Stimulated activated CD4-positive, alpha-beta T cell treated with anti-CD3 and anti-CD28 coated beads, TNF-alpha, amount 100 ng/mL, for 4 hours (primary cell): ENCODE measurements at places on chromosomes 6 and 20.
A peak's percentile ranks its signal among the peaks of the same experiment; 100 is the strongest.

DNA sequence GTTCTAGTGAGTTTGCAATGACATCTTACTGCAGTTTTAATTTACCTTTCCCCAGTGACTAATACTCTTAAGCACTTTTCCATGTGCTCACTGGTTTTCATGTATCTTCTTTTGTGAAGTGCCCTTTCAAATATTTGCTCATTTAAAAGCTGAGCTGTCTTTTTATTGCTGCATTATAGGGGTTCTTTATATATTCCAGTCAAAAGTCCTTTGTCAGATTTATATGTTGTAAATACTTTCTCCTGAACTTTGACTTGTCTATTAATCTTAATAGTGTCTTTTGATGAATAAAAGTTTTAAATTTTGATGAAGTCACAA, 50.2 kb upstream of the ELOVL5 start:
- DNase-seq: no peak

GRCh38 chr20:694496-694895, 18.9 kb upstream of the SCRT2 start:
- no peak for DNase-seq

- DNase-seq: no peak
Measured at GRCh38 chr6:68364271-68364805, 270.7 kb upstream of the ADGRB3 start.

DNA sequence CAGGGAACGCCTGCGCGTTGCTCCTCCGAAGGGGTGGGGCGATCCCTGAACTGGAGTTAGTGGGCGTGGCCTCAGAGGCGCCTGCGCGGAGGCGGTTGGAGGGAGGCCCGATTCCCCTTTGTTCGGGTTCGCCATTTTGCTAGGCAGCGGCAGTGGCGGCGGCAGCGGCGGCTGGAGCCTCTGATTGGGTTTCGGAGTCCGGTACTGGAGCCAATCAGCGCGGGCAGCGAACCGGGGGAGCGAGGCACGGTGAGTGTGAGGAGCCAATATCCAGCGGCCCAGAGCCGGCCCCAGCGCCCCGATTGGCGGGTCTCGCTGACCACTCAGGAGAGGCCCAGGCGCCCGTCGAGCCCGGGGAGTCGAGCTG, at the start of gene NFYA:
TSS of gene NFYA (plus strand) at position 139 of the 367 bp plus-strand sequence. CDS start 6,116 bp downstream, outside the sequence.
- peak; percentile 99 for DNase-seq

GRCh38 chr20:40280616-40281015, 408.4 kb downstream of the MAFB start:
- DNase-seq: no peak

GRCh38 chr6:43861212-43861894, 91.3 kb downstream of the VEGFA start:
- DNase-seq: no peak

DNA sequence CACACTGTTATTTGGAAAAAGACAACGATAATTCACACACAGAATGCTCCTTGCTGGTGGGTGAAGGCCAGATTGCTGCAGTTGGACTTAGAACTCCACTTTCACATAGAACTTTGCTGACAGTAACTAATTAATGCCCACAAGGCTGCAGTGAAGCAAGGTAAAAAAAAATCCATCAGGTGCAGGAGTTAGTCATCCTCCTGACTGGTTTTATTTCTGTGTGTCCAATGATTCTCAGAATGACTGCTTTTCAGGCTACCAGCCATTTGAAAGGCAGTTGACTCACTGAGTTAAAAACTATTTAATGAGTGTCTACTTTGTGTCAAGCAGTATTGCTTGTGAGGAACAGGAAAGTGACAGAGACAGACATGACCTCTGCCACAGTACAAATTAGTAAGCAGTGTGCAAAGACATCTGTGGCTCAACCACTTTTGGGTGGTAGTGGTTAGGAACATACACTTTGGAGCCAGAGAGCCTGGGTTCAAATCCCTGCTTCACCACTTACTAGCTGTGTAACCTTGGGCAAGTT, 41.9 kb downstream of the ELOVL5 start:
- no peak for DNase-seq

GRCh38 chr20:58716476-58717277, 24.1 kb downstream of the NPEPL1 start:
- DNase-seq: no peak

DNA sequence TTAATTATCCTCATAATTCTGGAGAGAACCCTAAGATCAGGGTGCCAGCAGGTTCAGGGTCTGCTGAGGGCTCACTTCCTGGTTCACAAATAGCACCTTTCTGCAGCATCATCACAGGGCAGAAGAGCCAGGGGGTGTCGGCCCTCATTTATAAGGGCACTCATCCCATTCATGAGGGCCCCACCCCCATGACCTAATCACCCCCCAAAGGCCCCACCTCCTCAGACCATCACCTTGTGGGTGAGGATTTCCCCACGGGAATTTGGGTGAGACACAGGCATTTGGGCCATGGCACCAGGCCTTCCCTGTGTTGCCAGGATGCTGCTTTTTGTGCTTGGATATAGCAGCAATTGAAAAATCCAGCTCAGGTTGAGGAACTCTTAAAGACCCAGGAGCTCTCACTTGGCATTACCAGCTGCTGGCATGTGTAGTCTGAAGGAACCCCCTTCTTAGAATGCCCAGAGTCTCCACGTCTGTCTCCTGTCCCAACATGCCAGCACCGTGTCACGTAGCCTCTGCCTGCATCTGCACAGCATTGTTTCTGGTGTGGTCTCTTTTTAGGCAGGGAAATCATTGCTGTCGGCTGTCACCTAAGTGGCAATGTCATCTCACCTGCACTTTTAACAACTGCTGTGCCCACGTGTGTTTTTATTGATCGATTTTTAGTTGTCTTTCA, 71.5 kb downstream of the RPP40 start:
- no peak for DNase-seq

GRCh38 chr6:134267917-134268361, 50.0 kb downstream of the SGK1 start:
- DNase-seq: no peak

DNA sequence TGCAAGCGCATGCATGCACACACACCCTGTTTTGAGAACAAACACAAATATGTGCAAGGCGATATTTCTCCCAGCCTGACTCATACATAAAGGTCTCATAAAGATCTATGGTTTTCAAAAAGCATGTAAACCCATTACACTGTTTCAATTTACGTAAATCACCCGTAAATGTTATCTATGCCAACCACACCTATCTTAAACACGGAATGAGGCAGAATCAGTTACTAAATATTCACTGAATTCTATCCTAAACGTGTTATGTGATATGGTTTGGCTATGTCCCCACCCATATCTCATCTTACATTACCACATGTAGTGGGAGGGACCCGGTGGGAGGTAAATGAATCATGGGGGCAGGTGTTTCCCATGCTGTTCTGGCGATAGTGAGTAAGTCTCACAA, 621.6 kb downstream of the KIF16B start:
- DNase-seq: no peak

DNA sequence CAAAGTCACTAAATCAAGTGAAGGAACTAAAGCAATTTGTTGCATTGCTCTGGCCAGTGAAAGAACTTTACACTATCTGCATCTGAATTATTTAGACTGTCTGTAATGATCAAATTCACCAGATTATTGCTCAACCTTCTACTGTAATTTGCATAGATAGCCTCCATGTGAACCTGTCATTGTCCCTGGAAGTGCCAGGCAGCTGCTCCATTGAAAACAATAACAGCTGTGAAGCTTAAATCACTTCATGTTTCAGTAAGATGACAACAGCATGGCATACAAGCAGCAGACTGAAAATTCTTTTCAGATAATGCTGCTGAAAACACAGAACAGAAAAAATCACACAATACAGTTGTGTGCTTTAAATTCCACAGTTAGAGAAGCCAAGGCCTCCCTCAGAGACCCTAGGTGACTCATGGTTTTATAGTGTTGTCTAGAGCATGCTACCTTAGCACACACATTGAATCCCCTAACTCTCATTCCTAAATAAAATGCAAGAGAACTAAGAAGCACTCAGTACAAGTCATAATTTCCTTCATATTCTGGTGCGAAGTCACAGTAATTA, 248.9 kb downstream of the TPBG start:
- DNase-seq: no peak

DNA sequence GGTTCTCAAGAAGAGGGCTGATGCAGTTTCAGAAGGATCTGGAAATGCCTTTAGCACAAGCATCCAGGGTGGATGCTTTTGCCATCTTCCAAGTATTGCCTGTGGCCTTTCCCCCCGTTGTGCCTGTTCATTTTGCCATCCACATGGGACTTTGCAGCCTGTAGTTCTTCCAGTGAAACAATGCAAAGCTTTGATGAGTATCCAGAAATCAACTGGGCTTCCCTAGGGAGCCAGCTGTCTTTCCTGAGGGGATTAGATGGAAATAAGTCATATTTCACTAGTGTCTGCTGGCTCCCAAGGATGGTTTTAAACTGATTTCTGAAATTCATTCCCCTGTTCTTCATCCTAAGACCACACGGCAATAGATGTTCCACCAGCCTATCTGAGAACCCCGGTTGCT, 63.3 kb downstream of the CAP2 start:
- no peak for DNase-seq

DNA sequence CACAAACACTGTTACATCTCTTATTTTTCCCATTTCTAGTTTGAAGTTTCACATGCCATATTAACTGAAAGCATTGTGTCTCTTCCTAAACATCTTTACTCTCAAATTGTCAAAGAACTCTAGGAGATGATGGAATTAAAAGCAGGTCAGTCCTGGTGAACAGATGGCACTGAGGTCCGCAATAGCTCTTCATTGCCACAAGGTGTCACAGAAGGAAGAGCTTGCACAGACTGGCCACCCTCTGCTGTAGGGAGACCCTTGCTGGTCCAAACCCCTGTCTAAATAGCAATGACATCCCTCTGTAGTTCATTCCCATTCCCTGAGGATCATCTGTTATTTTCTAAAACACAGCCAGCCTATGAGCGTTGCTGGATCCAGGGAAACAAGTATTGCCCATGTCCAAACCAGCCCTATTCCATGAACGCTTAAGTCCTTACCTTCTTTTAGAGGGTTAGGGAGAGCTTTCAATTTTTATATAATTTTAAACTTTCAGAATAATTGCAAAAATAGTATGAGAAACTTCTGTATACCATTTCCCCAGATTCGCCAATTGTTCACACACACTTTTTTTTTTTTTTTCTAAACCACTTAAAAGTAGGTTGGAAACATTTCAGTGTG, 10.1 kb upstream of the HDAC2 start:
- DNase-seq: no peak

- no peak for DNase-seq
Measured at GRCh38 chr6:1654054-1654453, 44.3 kb downstream of the FOXC1 start.

GRCh38 chr6:118881440-118882313, 12.3 kb upstream of the ASF1A start:
- no peak for DNase-seq

- DNase-seq: no peak
Measured at GRCh38 chr6:156485150-156485549, 292.0 kb upstream of the ARID1B start.

- no peak for DNase-seq
Measured at GRCh38 chr6:165556116-165556843, 106.8 kb downstream of the PDE10A start.
